ENCODE measurements at places on chromosomes 4 and X.

DNA sequence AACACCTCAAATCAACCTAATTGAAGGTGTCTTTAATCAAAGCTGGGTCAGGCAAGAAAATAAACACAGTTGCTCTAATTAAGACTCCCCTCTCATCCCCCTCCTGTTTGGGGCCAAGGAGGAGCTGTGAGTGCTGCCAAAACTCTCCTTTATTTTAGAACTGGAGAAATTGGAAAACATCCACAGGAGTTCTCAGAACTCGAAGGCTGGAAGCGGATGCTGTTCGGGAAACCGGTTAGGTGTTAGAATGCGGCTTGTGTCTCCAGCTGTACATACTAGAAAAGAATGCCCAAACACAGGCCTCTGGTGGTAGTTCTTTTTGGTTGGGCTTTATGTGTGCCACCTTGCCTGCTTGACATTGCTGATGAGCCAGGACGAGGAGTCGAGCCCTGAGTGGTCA lies 118.2 kb downstream of the GPR143 start:
- no peak for DNase-seq

DNA sequence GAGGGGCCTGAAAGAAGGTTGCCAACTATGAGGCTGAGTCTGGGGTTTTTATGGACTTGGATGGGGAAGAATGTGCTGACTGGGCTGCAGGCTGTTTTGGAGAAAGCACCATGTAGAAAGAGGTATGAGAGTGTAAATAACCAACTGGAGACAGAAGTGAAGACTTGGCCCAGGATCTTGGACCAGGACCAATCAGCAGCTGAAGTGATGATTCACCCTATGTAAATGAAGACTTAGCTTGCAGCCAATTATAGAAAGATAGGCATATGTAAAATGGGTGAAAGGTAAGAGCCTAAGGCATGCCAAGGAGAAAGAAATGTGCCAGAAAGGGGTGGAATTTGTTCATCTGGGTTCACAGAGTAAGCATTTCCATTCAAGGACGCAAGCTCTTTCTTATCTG lies 856.7 kb upstream of the PRKX start:
- DNase-seq: no peak

DNA sequence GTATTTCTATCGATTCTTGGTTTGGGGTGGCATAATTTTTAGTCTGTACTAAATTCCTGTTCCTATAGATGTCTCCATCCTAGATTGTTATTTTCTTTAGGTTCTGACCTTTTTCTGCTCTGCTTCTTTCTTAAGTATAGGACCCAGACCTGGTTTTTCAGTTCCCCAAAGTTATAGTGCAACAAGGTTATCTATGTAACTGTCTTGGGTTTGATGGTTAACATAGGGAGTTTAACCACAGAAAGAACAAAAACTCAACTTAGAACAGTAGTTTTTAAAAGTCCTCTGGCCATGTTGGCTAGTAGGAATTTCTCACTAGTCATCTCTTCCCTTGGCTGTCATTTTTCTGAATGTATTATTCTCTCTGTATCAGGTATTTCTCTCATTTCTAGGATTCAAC lies 38.8 kb upstream of the MAD2L1 start:
- DNase-seq: no peak

- DNase-seq: no peak
These were observed 62.0 kb downstream of the APOOL start for GRCh38 chrX:85065512-85066198.

DNA sequence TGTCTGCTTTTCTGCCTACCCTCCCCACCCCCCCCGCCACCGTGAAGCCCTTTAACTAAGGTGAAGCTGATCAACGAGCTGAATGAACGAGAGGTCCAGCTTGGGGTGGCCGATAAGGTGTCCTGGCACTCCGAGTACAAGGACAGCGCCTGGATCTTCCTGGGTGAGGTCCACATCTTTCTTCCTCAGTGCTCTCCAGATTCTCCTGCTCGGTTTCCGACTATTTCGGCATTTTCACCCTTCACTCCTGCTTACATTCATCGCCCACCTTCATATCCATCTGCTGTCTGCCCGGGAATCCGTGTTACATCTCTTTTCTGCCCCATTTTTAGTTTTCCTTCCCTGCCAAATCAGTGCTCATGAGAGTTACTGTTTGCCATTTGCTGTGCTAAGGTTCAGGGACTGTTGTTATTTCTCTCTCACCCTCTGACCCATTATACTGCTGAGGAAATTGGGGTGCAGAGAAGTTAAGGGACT lies 459 bp downstream of the RBMX2 start:
- no peak for DNase-seq

GRCh38 chr4:97153042-97153441 lies 990.2 kb downstream of the STPG2 start:
- no peak for DNase-seq

- DNase-seq: no peak
These were observed 79.5 kb downstream of the STOX2 start for GRCh38 chr4:183984566-183984965.

DNA sequence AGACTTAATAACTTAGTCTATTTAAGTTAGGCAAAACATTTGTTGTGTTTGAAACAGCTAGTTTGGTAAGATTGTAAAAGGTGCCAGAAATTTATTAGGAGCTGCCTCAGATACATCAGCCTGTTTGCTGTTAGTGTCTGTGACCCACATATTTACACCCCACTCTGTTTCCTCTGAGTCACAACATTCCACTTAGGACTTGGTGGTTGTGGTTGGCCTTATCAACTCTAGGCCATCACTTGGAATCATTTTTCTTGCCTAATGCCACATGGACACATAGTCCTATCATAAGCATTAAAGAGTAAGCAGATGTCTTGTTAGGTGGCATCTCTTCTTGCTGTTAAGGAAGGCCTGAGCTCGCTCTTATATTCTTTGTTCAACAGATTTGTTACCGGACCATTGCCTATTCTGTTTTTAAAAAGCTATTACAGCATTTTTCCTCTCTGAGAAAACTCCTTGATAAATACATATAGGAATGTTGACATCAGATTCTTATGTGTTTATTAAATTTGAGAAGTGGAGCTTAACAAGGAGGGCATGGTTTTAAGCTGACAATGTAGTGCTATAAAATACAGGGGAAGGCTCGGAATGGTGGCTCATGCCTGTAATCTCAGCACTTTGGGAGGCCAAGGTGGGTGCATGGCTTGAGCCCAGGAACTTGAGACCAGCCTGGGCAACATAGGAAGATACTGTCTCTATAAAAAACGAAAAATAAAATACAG lies 51.2 kb upstream of the PGRMC2 start:
- DNase-seq: no peak

- DNase-seq: no peak
These were observed 45.1 kb downstream of the DTHD1 start for GRCh38 chr4:36326476-36327029.

DNA sequence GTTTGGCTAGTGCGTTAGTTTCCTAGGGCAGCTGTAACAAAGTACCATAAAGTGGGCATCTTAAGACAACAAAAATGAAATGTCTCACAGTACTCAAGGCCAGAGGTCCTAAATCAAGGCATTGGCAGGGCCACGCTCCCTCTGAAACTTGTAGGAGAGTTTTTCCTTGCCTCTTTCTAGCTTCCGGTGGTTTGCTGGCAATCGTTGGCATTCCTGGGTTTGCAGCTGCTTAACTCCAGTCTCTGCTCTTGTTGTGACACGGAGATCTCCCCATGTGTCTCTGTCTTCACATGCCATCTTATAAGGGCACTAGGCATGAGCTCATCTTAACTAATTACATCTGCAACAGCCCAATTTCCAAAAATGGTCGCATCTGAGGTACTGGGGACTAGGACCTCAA lies 362.0 kb upstream of the BOD1L1 start:
- DNase-seq: no peak

- no peak for DNase-seq
These were observed 4.8 kb downstream of the PROM1 start for GRCh38 chr4:16079046-16079445.

- no peak for DNase-seq
These were observed 96.0 kb downstream of the FANCB start for GRCh38 chrX:14776901-14777300.

GRCh38 chrX:7218321-7219152 lies 70.6 kb upstream of the PUDP start:
- DNase-seq: no peak

GRCh38 chr4:149277705-149278104 lies 537.9 kb downstream of the IQCM start:
- no peak for DNase-seq

GRCh38 chr4:100960232-100960631 lies 387.1 kb downstream of the PPP3CA start:
- DNase-seq: no peak

- no peak for DNase-seq
These were observed 179.8 kb downstream of the SPCS3 start for GRCh38 chr4:176499518-176499917.

DNA sequence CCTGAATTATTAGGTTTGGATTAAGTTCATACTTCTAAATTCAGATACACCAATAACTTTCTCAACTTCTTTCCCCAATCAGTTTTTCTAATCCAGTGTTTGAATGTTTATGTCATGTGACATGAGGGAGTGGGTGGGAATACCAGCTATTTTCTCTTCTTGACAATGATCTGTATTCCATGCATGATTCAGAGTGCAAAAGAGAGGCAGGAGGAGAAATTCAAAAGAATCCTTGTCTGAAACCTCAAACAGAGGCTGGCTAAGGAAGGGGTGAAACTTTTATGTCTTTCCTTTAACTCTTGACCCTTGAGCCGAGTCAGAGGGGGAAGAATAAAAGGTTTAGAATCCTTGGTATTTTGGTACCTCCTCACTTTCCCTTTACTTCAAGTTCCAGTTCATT lies 544.7 kb downstream of the SPRY1 start:
- DNase-seq: no peak

GRCh38 chr4:98653890-98654867 lies 4.2 kb downstream of the TSPAN5 start:
- no peak for DNase-seq

Measured in T-helper 9 cell (primary cell).